Retina (tissue), 1 donor: ENCODE measurements at places on chromosomes 1 and 21.

GRCh38 chr1:17789926-17790325 lies 34.8 kb downstream of the ACTL8 start:
- no peak for DNase-seq

DNA sequence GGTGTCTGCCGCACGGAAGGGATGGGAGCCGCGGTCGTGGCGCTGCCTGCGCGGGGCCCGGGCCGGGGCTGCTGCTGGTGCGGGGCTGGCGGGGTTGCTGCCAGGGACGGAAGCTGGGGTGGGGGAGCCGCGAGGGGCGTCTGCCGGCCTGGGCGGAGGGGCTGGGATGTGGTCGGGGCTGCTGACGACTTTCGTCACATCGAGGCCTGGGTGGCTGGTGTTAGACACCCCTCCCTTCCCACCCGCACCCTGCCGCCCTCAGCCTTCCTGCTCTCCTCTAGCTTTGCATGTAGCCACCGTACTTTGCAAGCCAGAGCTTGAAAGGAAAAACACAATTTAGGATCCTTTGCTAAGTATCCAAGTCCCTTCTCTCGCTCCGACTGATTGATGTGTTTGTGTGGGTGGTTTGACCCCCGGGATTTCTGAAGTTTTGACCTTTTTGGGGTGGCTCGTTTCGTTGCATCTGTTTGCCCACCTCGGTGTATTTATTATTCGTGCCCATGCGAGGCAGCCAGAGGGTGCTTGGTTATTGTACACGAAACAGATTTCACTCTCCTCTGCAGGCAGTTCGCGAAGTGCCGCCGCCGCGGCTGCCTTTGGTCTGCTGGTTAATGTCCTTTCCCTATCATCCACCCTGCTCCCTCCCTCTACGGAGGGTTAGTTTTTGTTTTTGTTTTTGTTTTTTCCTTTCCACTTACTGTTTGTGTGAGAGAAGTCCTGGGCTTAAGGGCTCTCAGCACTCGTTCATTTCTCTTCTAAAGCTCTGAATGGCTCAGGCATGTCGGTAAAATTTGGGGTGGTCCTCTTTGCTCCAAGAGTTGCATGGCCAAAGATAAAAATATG lies 868 bp downstream of the C1orf21 start:
- DNase-seq: peak; percentile 79

DNA sequence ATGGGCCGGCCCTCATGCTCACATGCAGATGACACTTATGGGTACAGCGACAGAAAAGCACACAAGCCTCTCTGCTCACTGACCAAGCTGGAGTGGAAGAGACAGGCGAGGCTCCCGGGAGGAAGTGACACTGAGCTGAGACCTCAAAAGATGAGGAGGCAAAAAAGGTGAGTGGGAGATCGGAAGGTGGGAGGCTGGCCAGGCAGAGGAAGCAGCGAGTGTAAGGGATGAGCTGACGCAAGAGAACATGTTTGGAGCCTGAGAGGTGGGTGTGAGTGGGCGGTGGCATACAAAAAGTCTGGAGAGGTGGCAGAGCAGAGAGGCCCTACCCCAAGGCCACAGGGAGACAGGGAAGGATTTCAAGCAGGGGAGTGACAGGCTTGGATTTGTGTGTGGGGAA lies 18.2 kb upstream of the CDCP2 start:
- no peak for DNase-seq

DNA sequence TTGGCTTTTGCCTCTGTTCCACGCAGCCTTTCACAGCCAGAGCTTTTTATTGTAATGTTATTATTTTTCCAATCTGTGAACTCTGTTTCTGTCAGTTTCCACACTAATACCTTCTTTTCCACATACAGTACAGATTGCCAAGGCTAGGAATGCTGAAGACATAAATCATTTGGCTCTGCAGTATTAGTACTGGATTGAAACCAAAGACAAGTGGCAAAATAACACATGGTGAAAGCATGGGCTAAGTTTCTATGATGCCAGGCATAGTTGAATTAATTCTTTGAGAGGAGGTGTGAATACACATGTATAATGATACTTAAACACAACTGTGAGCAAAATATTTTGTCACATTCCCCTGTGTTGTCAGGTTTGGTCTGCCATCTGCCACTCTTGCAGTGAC lies 73.5 kb downstream of the TMEM200B start:
- no peak for DNase-seq

DNA sequence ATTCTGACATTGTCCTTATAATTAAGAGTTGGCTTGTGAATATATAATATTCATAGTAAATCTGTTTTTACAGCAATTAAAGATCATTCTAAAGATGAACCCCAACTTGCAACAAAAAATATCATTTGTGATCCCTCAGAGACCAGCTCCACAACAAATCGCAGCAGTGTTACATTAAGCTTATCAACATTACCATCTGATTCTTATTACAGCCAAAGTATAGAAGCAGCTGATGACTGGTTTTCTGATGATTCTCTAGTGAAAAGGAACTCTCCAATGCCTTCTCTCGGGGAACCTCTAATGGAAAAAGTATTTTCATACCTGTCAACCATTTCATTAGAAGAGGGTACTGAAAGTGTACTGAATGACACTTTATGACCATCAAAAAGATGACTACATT lies 45.4 kb downstream of the C1orf185 start:
- no peak for DNase-seq

DNA sequence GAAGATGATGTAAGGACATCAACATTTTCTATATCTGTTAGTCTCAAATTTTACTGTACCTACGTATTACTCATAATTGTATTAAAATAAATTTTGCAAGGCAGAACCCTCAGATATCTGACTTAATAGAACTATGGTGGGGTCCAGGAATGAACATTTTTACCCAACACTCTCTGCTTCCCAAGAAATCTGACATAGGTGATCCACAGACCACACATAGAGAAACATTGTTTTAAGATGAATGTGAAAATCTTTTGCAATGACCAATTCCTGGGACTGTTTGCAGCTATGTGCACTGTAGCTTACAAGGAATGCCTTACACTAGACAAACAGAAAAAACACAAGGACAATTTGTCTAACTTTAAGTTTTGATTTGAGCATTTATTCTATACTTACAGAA lies 645.6 kb upstream of the ADGRL2 start:
- no peak for DNase-seq

DNA sequence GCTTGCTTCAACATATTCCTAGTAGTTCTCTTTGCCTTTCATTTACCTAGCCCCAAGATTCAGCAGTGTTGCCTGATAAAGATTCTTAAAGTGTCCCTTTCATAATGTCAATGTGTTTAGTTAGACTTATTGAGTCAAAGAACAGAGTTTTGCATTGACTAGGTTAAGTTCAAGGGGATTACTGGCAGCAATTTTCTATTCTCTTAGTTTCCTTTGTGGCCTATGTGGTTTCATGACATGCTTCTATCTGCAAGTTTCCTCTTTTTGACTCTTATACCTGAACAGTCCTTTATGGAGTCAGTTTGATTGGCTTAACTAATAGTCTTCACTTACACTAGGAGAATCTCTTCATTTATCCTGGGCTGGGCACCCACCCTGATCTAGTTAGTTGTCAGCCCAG lies 151.3 kb downstream of the ADGRL4 start:
- no peak for DNase-seq

DNA sequence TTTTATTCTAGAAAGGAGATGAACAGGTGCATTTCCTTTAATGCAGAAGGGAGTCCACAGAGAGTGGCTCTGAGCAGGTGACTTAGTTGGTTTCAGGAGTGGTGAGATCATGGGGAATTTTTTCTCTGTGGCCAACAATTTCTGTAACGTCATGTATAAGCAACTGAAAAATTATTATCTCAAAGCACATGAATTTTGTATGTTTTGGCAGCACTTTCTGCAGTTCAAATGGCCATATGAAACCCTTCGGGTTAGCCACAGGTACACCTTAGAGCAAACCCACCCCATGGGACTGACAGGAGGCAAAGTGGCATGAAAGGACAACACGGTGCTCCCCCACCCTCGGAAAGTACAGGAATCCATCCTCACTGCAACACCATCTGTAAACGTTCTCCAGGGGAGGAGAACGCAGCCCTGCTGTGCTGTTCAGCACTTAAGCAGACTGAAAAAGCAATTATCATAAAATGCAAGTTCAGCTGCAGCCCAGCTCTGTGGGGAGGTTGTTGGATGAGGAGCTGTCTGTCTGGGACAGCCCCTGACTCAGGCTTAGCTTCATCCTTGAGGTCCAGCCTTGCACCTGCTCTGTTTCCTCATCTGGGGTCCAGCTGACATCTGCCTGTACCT lies 55.8 kb upstream of the CLDN14 start:
- DNase-seq: no peak

GRCh38 chr1:187264995-187265602 lies 436.4 kb downstream of the PLA2G4A start:
- DNase-seq: peak; percentile 49

- peak; percentile 76 for DNase-seq
These were observed 18.6 kb downstream of the KCNQ4 start for GRCh38 chr1:40802078-40802741.
